Activated gamma-delta T cell treated with anti-CD3 and anti-CD28 coated beads, Interleukin-2, amount 50 U/mL, for 16 hours (primary cell): ENCODE measurements at places on chromosomes 3 and 15.
A peak's percentile ranks its signal among the peaks of the same experiment; 100 is the strongest.

- DNase-seq: no peak
These were observed 488.2 kb upstream of the ROBO2 start for GRCh38 chr3:76551739-76552138.

DNA sequence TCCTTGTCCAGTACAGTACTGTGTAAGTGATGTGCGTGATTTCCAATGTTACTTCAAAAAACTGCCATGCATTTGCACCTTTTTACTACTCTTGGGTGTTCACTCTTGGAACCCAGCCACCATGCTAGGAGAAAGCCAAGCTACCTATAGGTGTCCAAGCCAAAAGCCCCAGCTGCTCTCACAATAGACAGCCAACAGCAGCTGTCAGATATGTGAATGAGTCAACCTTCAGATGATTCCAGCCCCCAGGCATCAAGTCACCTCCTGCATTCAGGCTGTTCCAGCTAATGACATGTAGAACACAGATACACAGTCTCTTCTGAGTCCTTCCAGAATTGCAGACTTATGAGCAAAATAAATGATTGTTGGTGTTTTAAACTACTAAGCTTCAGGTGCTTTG, 417.7 kb upstream of the TGFBR2 start:
- no peak for DNase-seq

- no peak for DNase-seq
These were observed 364.1 kb upstream of the TBL1XR1 start for GRCh38 chr3:177561365-177561764.

GRCh38 chr3:53161820-53162671, 1.0 kb downstream of the PRKCD start:
- peak; percentile 17 for DNase-seq

DNA sequence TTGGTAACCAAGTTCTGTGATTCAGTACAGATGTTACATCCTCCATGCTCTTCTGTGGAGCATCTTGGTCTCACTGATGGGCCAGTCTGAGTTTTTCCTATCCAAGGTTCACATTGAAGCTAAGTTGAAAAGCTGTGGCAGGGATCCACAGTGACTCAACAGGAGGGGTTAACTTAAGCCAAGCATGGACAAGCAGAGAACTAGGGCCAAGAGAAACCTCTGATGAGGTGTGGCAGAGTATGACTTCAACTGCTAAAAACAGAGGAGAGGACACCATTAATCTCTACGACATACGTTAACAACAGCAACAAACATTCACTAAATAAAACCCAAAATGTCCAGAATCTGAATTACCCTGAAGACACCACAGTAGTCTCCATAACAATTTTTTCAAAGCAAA, 268.1 kb upstream of the UBE2E2 start:
- DNase-seq: no peak

DNA sequence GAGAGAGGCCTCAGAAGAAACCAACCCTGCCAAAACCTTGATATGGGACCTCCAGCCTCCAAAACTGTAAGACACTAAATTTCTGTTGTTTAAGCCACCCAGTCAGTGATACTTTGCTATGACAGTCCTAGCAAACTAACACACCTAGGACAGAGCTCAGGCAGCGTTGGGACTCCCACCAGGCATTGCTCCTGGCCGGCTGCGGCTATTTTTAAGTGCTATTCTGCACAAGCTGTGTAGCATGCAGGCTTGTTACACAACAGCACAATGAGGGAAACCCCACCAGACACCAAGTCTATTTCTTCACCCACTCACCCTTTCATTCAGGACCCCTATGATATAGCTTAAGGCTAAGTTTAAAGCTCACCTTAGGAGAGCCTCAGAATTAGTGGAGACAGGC, 47.0 kb upstream of the GNB5 start:
- DNase-seq: no peak

DNA sequence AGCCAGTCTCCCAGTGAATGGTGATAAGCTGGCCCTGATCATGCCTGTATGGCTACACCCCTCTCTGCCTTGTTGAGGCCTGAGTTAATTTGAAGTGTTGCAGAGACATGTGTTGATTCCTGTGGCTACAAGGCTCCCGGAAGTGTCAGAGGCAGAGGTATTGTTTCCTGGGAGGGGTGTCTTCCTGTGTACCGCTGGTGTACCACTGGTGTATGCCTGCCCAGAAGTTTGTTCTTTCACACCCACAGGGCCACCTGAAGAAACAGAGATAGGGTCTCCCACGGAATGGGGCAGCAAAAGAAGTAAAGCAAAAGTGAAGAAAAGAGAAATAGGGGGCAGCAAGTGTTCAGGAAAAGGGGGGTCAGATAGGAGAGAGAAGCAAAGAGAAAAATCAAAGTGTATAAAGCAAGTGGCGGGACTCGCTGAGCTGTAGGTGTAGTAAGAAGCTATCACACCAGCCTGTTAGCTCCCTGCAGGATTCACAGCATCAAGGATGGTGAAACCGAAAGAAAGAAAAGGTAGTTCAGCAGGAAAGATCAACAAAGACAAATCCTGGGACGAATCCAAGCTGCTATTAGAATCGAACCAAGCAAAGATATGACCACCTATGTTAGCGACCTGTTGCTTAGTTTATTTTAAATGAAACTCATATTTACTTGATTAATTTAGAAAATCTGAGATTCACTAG, 36.6 kb upstream of the CD47 start:
- DNase-seq: peak; percentile 33

GRCh38 chr3:149151843-149152242, 22.4 kb downstream of the HPS3 start:
- no peak for DNase-seq

GRCh38 chr3:135170732-135171131, 375.7 kb downstream of the EPHB1 start:
- no peak for DNase-seq

DNA sequence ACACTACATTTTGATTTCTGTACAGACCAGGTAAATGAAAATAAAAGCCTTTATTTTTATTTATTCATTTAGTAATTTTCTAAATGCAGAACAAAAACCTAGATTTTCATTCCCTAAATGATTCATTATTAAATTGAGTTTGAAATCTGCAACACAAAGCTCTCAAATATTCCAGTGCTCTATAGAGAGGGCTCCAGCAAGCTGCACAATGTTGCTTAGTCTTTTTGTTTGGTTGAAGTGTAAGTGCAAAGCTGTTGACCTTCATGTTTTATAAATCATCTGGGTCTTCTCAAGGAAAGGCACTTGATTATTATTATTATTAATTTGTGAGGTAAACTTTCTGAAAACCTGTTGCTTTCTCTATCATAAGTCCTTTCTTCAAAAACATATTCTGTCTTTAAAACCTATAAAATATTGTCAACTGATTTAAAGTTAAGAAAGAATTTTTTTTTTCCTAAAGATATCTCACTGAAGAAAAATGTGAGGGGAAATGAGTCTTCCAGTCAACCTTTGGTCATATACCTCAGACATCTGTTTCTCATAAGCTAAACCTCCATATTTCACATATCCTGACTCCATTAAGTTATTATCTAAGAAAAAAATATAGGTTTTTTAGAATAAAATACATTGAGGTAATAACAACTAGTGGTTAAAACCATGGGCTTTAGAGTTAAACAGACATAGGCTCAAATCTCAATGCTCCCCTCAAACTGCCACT, 100.7 kb downstream of the ZIC4 start:
- DNase-seq: no peak

- no peak for DNase-seq
These were observed 27.8 kb downstream of the IQCF6 start for GRCh38 chr3:51751287-51751686.

DNA sequence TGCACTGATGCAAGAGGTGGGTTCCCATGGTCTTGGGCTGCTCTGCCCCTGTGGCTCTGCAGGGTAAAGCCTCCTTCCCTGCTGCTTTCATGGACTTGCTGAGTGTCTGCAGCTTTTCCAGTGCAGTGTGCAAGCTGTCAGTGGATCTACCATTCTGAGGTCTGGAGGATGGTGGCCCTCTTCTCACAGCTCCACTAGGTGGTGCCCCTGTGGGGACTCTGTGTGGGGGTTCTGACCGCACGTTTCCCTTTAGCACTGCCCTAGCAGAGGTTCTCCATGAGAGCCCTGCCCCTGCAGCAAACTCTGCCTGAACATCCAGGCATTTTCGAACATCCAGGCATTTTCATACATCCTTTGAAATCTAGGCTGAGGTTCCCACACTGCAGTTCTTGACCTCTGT, 329.8 kb upstream of the NAALADL2 start:
- no peak for DNase-seq

GRCh38 chr3:125087768-125088391, 32.1 kb upstream of the HEG1 start:
- DNase-seq: no peak

- no peak for DNase-seq
These were observed 139.7 kb upstream of the CPNE4 start for GRCh38 chr3:132174500-132174899.

DNA sequence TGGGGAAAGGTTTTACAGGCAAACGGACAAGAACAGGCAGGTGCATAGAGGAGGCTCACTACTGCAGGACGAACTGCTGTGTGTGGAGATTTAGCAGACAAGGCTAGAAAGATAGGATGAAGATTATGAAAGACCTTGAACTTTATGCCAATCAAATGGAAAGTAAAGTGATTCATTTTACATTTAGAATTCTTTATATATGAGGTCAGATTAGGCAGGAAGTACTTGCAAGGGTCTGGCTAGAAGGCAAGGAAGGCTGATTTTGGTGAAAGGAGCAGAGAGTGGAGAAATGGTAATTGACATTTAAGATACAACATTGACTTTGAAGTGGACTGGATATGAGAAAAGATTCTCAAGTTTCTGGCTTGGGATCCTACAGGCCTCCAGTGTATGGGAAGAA, 33.6 kb downstream of the PLSCR4 start:
- DNase-seq: no peak

GRCh38 chr15:80526556-80527340, 122.6 kb downstream of the ARNT2 start:
- no peak for DNase-seq

DNA sequence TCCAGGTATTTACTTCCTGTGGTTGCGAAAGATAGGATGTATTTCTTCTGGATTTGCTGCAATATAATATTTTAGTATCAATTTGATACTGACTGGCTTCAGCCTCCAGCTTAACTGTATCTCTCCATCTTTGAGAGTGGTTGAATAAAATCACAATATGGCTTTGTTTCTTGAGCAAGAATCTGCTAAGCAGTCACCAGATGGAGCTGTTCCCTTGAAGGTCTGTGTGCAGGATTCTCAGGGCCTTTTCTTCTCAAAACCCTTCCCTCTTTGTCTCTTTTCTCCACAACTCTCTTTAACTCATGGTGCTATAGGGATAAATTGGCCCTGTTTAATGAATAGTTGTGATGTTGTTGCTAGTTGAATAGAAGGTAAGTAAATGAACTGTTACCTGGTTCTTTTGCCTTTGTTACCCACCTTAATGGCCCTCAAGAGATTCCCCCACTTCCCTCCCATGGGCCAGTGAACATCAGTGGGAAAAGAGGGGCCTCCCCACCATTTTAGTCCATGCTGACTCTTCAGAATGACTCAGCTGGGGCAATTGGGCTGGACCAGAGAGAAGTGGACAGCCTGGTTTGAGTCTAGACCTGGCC, 34.8 kb upstream of the RAB6B start:
- DNase-seq: no peak

DNA sequence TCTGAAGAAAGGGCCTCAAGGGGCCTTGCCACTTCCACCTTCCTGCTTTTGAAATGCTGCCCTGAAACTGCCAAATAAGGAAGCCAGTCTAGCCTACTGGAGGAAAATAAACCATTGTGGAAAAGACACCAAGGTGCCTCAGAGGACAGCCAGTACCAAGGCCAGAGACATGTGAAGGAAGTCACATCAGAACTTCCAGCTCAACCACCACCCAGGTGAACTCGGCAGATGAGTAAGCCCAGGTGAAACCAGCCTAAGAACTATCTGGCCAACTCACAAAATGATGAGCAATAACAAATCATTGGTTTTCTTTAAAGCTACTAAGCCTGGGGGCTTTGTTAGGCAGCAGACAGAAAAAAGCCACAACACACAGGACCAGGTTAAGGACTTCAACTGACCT, 103.0 kb downstream of the MAGI1 start:
- no peak for DNase-seq

- DNase-seq: no peak
These were observed 194.3 kb upstream of the CTDSPL start for GRCh38 chr3:37667335-37667734.

DNA sequence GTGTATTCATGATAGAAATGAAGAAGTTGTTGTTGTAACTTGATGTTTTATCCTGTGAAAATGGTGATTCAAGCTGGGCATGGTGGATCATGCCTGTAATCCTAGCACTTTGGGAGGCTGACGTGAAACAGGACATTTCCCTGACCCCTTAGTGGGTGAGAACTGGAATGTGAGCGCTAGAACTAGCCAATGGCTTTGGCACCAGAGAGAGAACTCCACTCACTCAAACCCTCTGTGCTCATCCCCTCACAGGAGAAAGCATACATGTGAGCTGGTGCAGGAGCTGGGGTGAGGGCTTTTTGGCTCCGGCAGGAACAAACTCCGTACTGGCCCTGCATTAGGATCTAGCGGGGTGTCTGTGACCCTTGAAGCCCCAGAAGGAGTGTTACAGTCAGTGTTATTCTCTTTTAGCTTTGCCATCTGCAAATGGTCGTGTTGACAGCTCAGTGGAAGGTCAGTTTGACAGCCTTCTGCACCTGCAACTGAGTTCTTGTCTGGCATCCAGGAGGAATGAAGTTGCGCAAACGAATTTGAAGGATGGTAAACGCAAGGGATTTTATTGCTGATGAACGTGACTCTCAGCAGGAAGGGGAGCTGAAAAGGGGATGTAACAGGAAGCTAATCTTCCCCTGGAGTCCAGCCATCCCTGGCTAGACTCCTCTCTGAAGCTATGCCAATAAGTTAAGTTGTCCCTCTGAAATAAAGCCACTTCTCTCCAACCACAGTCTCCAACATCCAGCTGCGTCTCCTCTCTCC, 1016.6 kb upstream of the CADM2 start:
- DNase-seq: no peak

DNA sequence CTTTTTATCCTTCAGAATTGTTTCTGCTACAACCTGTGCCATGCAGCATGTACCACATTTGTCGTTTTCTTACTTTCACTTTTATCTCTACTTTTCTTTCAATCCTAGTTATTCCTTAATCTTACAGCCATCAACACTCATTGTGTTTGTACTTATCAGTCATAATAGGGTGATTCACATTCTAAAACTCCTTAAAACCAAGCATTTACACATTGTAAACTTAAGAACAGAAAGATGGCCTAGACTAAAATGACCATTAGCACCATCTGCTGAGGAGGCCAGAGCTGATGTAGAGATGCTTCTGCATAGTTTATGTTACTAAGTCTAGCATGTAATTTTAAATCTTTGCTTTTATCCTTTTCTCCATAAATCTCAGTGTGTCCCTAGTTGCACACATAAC, 25.5 kb downstream of the EIF2AK4 start:
- DNase-seq: no peak

DNA sequence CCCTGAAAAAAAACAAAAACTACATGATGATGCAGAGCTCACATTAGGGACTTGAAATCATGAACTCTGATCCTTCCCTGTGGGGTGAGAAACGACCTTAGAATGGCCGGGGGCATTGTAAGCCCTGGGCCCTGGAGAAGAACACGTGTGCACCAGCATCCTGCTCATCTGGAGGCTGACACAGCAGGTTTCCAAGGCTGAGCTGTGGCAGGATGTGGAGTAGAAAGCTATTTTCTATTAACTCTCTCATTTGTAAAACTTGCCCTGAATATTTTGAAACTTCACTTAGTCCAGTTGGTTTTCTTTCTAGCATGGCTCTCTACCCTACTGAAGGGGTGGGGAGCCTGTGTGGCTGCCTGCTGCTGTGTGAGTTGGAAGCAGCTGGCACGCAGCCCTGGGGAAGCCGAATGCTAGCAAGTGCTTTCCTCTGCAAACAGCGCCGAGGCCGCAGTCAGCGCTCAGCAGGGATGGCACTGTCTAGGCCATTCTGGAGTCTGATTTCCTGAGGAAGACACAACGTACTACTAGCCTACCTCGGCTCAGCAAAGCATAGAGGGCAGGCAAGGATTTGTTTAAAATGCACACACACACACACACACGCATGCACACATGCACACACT, 58.0 kb downstream of the GABRG3 start:
- DNase-seq: no peak
